Body of pancreas (tissue), 4 donors: ENCODE measurements at places on chromosomes 16 and 17. TPM values are rescaled to one million over a fixed set of nuclear protein-coding genes. Genes with fewer than 3 reads are reported as not detected.

The ZNF629 gene
- total RNA-seq, result 8.6 TPM

The SMPD3 gene
- 1.3 TPM for total RNA-seq

The CLEC10A gene
- 1.0 TPM for total RNA-seq

The AATK gene
- total RNA-seq, result 29.1 TPM

The C1QTNF1 gene
- 50.1 TPM for total RNA-seq

The DHRS7C gene
- not detected for total RNA-seq

The HOXB4 gene
- total RNA-seq, result 2.3 TPM

The PROCA1 gene
- total RNA-seq, result not detected

The PRR35 gene
- not detected for total RNA-seq

GRCh38 chr17:63153488-63153887, 187.5 kb downstream of the TANC2 start:
- no peaks in the 10 kb centered on the region for H3K36me3 ChIP-seq
- DNase-seq, result no peak
- H3K4me1 ChIP-seq, result no peaks in the 10 kb centered on the region
- no peak overlapping the region for H3K4me3 ChIP-seq
- H3K27ac ChIP-seq, result no peak overlapping the region

GRCh38 chr17:4536742-4537411, 18.3 kb downstream of the MYBBP1A start:
- H3K4me1 ChIP-seq, result no peaks in the 10 kb centered on the region
- H3K4me3 ChIP-seq, result no peak overlapping the region
- H3K27ac ChIP-seq, result peak overlapping the region; percentile 50
- H3K27me3 ChIP-seq, result no peaks in the 10 kb centered on the region

- no peaks in the 10 kb centered on the region for H3K27me3 ChIP-seq
- DNase-seq, result no peak
- no peak overlapping the region for H3K4me3 ChIP-seq
- H3K36me3 ChIP-seq, result no peaks in the 10 kb centered on the region
- H3K4me1 ChIP-seq, result peaks cover 69% of the 10 kb centered on the region
- peak overlapping the region; percentile 60 for H3K27ac ChIP-seq
These were observed 19.1 kb downstream of the ZFHX3 start for GRCh38 chr16:73028721-73029361.

DNA sequence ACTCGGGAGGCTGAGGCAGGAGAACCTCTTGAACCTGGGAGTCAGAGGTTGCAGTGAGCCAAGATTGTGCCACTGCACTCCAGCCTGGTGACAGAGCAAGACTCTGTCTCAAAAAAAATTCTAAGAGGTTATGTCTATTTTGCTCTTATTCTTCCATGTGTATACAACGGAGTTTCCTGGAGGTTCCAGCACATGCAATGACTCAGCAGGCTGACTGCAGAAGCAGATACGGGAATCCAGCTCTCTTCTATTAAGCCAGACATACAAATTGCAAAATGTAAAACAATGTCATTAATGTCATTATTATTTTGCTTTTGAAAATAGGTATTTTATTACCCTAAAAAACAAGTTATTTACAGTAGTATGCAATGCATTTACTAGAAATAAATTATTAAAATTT, 18.4 kb downstream of the MIEF2 start:
- no peaks in the 10 kb centered on the region for H3K4me1 ChIP-seq
- H3K27ac ChIP-seq, result no peak overlapping the region

GRCh38 chr16:14957576-14958322, 17.1 kb upstream of the PDXDC1 start:
- H3K27me3 ChIP-seq, result no peaks in the 10 kb centered on the region
- no peak overlapping the region for H3K27ac ChIP-seq
- H3K4me1 ChIP-seq, result peaks cover 18% of the 10 kb centered on the region

- no peak overlapping the region for H3K27ac ChIP-seq
- H3K27me3 ChIP-seq, result no peaks in the 10 kb centered on the region
- no peaks in the 10 kb centered on the region for H3K36me3 ChIP-seq
- DNase-seq, result peak; percentile 1
- H3K4me1 ChIP-seq, result peaks cover 9% of the 10 kb centered on the region
These were observed 5.8 kb downstream of the SCGB1C2 start for GRCh38 chr17:142876-143784.

DNA sequence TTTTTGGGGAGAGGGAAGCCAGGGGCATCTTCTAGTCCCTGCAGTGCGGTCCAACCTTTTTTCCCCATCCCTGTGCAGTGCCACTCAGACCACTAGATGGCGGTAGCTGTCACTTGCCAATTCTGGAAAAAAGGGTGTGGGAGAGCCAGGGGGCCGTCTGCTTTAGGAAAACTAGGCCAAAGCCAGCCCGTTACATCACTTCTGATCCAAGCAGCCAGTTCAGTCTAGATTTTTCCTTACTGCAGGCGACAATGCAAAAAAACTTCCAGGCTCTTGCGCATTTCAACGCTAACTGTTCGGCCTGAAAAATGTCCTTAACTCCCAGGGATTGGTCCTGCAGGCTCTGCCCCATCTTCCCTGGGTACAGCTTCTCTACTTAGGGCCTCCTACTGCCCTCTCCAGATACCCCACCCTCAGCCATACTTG, 69.2 kb upstream of the CES5A start:
- no peak overlapping the region for H3K4me3 ChIP-seq
- no peaks in the 10 kb centered on the region for H3K36me3 ChIP-seq
- peak; percentile 67 for DNase-seq

DNA sequence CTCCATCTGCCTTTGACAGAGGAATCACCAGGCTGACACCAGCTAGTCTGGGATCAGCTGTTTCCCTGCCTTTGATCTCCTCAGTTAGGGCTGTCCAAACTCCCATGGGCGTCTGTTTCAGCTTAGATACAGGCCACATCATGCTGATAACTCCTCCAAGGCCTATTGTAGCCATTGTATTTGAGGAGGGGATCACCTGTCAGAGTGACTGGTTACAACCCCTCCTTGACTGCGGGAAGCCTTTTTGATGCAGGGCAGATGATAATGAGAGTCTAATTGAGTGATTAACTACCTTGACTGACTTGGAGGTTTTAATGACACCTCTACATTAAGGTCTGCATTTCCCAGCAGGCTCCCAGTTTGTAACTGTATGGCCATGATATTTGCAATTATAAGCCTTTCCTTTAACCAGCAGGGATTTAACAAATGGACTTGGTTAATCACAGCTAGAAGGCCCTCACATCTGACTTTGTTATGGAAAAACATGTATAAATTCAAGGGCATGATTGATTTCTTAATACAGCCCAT, 863.5 kb downstream of the KCNJ2 start:
- H3K27ac ChIP-seq, result no peak overlapping the region
- no peak for DNase-seq
- no peaks in the 10 kb centered on the region for H3K4me1 ChIP-seq
- no peak overlapping the region for H3K4me3 ChIP-seq

- no peak overlapping the region for H3K27ac ChIP-seq
- no peak overlapping the region for H3K4me3 ChIP-seq
- peaks cover 6% of the 10 kb centered on the region for H3K36me3 ChIP-seq
These were observed 9.5 kb downstream of the STX4 start for GRCh38 chr16:31042866-31043265.

DNA sequence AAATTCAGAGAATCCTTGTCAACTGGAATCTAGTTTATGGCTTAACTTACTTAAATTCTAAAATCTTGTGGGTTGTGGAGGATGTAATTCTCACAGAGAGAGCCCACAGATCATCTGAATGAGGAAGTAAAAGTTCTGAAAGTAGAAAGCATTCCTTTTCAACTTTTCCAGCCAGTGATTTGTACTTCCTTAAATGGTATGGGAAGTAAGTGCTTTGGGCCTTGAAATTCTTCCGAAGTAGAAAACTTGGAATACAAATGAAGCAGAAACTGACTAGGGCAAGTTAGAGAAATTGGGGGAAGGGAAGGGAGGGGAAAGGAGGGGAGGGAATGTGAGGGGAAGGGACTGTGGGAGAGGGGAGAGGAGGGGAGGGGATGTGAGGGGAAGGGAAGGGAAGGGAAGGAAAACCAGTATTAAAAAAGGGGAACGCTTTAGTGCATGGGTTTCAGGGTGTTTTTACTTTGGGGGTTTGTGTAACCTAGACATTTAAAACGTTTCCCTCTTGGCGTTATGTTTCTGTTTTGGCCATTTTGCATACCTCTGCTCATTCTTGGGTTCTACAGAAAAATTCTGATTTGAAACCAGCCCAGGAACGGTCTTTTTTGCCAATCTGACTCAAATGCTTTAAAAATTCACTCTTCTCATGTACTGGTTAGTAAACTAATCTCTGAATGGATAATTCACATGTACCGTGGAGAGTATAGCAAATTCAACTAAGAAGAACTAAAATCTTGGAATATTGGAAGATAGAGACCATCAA, 15.5 kb upstream of the SNTB2 start:
- H3K4me1 ChIP-seq, result peaks cover 47% of the 10 kb centered on the region
- no peak overlapping the region for H3K4me3 ChIP-seq
- no peaks in the 10 kb centered on the region for H3K27me3 ChIP-seq
- H3K36me3 ChIP-seq, result no peaks in the 10 kb centered on the region
- no peak overlapping the region for H3K27ac ChIP-seq
